ENCODE measurements at places on chromosomes 7 and 10.

- no peak for DNase-seq
Observed at GRCh38 chr10:11295492-11295891, 277.8 kb downstream of the CELF2 start.

GRCh38 chr7:72254455-72254854 lies 157.7 kb downstream of the CALN1 start:
- no peak for DNase-seq

DNA sequence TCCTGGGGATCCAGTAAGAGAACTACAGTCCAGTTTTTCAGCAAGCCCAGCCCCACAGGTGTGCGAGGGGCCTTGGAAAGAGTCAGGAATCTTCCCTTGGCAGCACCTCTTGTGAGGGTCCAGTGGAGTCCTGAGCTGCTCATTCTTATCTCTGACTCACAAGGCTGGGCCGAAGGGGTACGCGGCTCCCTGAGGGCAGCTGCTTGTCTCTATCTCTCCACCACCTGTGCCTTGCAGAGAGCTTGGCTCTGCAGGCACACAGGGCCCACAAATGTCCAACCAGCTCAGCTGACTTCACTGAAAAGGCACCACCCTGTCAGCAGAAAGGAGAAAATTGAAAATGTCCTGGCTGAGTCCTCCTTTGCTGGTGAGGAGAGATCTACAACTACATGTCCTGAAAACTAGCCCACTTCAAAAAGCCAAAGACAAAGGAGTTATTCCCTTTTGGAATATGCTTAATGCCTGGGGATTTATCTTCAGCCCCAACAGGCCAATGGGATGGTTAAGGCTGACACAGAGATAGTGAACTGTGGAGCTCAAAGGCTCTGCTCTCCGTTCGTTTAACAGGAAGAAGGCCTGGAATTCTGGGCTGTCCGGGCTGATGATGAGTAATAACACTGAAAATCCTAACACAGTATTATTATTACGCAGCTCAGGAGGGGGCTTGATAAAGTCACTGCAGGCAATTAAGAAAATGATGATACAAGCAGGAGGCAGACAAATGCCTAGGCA lies 23.4 kb downstream of the UROS start:
- DNase-seq = no peak

GRCh38 chr10:124138195-124138882 lies 44.9 kb upstream of the CHST15 start:
- DNase-seq = no peak

DNA sequence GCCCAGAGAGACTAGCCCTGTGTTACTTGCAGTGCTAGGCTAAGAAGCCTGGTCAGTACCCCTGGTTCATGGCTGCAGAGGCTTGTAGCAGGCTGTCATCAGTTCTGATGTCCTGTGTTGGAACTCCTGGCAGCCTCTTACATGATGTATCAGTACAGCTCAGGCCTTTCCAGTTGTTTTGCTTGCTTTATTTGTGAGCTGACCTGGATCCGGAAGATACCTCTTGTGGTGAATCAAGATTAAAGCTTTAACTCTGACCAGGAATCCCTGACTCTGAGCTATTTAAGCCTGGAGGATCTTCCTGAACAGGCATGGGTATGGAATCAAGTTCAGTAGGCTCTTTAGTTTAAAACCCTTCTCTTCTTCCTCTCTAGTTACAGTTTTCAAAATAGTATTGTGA lies 4.4 kb downstream of the STARD3NL start:
- no peak for DNase-seq

- DNase-seq = no peak
Observed at GRCh38 chr10:18469125-18469524, 182.3 kb downstream of the NSUN6 start.
